AG09319 (cell line): ENCODE measurements at places on chromosomes 7 and 10.

- no peak for DNase-seq
Observed at GRCh38 chr10:91238191-91238590, 17.7 kb downstream of the PCGF5 start.

DNA sequence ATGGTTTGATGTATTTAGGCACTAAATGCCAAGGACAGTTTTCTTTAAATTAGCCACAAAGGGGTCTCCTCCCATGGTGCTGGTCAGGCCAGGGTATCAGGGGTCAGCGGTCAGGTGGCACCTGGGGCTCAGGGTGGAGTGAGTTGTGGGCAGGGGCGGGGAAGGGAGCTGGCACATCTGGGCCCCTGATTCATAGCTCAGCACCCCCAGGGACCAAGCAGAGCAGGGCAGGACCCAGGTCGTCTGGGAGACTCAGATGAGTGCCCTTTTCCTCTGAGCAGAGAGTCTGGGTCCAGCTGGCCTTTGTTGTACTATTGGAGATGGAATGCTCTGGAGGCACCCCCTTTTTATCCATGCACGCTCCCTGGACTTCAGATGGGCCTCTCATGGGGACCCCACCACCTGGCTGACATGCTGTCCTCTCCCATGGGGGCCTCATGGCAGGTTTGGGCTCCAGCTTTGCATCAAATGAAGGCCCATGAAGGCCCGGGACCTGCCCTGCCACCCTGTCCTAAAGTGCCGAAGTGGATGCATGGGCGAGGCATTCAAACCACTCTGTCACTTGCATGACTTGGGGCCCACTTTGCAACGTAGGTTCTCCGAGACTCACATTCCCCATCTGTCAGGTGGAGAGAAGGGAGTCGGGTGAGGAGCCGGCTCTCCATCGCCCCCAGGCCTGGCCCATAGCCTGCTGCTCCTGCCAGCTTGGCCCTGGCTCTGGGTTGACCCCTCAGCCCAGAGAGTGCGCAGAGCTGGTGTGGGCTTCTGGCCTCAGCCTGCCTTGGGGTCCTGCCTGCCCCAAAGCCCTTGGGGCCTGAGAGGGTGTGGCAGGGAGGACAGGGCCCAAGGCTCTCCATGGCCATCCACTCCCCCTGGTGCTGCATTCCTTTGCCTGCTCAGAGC, 66.4 kb downstream of the RAMP3 start:
- no peak for DNase-seq

DNA sequence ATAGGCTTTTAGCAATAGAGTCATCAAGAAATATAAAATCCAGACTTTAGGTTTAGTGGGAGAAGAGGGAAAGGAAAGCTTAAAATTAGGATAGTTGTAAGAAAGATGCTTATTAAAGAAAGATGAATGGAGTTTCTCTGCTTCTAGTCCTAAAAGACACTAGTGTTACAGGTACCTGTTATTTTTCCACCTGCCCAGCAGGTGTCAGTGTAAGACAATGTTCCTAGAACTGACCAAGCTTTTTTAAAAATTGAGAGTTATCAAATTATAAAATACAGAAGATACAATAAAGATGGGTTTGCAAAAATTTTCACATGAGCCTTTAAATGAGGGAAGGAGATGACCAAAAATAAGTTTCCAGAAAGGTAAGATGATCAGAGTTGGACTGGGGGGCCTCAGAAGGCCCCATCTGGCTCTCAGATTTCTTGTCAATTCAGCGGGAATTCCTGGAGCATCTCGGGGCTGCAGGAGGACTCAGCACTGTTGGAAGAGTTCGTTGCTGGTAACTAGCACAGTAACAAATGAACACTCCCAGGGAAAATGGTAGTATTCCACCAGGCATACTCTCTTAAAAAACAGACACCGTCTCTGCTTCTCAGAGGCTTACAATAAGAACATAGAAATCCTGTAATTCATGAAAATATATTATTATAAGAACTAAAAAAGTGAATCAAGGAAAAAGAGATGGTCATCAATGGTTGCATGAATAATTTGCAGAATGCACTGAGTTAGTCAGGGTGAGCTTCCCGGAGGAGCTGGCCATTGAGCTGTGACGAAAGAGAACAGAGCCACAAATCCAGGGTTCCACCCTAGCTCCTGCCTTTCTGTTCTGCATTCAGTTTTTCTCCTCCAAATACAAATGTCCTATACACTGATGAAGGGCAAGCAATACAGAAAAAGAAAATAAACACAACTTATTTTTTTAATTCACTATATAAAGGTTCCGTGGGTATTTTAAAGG, 71.8 kb upstream of the PIK3CG start:
- DNase-seq: no peak

DNA sequence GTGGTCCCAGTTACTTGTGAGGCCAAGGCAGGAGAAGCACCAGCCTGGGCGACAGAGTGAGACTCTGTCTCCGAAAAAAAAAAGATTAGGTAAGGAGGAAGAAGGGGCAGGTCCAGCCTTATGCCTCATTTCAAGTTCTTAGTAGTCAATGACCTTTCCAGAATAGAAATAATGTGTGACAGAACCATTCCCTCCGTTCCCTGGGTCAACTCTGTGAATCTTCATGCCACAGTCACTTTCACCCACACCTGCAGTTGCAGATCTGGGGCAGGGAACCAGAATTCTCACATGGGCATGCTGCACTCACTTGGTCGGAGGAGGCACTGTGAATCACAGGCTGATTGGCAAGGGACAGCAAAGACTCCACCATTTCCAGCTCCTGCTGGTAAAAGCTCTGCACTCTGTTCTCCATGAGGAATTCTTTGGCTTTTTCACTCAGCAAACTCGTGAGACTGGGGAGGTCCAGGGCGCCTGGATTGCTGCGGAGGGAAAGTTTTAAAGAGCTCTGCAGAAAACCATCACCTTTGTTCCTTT, 20.7 kb downstream of the STN1 start:
- DNase-seq: no peak

DNA sequence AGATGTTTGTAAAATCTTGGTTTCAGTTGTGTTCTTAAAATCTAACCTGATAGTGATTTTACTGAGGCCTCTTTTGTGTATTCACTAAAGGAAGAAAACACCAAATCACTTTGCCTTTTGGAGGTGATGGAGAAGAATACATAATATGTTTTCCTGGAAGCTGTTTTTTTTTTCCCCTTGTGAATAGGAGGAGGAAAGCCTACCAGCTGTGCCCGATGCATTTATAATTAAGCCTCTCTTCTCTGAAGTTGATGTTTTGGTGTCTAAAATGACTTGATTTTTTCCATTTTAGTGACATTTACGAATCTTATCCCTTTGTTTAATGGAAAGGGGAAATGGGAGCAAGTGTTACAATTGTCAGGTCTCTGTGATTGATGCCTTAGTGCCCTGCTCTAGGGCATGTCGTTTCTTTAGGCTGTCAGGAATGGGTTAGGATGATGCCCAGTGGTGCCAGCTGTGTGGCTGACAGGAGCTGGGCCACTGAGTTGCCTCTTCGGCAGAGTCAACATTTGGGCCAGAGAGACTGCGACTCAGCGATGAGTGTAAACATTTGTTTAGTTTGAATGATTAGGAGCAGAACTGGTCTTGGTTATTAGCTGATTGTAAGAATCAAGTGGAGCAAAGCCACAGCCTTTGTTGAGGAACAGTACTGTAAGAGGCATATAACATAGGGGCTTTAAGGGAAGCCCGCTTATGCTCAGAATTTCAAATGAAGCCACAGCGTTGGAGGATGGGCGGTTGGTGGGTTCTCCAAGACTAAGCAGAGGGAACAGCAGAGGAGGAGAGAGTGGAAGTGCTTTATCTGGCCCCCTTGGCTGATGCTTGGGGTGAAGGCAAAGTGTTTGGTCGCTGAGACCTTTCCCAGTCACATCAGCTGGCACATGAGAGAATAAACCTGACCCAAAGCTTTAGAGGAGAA, 81.6 kb downstream of the CDK14 start:
- DNase-seq: no peak

DNA sequence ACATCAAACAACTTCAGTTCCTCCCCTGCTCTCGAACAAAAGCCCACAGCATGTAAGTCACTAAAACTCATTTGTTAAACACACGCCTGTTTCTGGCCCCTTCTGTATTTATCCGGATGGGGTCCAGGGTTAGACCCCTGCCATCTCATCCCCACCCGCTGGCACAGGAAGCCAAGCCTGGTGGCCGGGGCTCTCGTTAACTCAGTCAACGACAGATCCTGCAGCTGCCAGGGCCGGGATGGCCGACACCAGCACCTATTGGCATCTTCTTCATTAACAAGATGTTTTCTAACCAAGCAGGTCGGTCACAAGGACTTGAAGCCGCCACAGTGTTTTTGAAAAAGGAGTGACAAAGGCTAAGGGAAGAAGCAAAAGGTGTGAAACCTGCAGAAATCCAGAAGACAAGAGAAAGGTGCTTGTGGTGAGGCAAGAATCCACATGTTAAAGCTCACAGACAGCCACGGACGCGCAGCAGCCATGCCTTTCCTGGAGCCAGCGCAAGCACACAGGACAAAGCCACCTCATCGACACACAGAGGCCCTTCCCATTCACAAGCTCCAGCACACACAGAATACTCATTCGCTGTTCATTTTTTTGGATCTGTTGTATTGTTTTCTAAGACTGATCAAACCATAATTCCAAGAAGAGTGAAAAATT, 202.7 kb downstream of the DIP2C start:
- no peak for DNase-seq

DNA sequence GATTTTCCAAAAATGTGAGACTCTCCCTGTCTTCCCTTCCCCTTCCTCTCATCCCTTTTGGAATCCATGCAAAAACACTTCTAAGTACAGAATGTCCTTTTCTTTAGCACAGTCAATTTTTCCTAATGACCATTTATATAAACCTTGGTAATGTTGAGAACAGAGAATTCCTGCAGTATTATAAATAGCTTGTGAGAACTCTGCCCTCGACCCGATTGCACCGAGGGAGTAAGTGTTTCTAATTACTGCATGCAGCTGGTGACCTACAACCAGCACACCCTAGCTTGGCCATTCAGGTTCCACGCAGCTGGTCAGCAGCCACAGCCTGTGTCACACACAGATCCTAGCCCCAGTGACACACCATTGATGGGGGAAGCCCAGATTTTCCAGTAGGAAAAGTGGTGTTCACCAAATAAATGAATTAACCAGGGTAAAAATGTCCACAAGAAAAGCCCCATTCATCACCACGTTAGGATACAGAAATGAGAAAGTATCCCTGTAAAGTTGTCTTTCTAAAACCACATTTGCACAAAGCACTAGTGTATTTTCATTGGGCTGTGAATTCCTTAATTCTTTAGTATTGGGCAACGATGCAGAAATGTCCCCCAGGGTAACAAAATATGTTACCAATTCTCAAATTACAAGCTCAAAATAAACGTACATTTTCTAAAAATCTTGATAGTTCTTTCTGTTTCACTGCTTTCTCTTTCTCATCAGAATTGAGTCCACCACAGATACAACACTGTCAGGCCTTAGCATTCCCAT, 499.0 kb upstream of the KLF6 start:
- DNase-seq: peak; percentile 71

DNA sequence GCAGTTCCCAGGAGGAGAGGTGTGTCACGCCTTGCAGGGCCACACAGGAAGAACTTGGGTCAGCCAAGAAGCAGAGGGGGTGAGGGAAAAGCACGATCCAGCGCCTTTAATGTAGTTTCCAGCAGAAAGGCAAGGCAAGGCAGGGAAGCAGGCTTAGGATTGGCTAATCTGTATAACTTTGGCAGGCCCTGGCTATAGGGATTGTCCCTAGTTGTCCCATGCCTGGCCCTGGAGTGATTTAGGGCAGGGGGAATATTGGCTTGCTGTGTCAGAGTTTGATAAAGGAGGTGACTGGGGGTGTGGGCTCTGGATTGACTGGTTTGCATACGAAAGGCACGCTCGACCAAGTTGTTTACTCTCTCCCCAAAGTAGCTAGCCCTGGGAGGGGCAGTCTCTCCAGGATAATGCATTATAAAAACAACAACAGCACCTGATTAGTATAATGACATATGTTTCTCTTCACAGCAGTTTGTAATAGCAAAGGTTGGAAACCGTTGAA, 44.5 kb downstream of the RBM28 start:
- no peak for DNase-seq

DNA sequence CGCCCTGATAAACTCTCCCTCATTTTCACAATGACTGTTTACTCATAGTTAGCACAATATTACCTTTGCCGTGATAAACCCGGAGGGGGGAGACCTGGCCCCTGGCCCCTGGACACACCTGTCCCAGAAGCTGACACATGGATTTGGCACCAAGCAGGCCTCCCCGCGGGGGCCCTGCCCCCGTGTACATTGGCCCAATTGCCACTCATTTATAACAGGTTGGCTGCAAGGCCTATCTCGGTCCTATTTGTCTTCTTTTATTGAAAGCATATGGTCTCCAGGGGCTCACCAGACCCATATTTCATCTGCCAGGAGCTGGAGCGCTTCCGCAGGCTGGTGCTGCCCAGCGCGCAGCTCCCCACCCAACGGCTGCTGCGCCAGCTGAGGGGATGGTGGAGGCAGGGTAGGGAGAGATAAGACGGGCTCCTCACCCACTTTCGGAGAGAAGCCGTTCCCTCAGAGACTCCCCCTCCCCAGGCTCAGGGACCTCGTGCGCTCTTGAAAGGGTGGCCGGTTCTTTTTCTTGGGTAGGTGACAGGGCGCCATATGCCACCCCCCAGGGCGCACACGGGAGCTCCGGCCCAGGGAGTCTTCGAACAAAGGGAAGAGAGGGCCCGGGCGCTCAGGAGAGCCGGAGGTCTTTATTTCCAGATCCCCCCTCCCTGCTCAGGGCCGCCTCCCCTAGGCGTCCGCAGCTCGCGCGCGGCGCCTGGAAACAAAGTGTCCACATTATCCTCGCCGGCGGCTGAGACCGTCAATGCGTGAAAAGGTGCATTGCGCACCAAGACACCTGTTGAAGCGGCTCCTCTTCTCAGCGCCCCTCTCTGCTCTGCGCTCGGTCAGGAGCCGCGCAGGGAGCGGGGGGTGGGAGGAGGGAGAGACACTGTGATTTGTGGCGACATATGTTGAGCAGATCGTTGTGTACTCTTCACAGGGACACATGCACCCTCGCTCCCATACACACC, 4.3 kb upstream of the NEUROG3 start:
- no peak for DNase-seq

GRCh38 chr10:90306187-90306586, 551.7 kb downstream of the HTR7 start:
- DNase-seq: no peak

- no peak for DNase-seq
Observed at GRCh38 chr7:129376778-129377700, 57.2 kb upstream of the STRIP2 start.

- DNase-seq: no peak
Observed at GRCh38 chr7:115572111-115572510, 458.5 kb downstream of the TFEC start.
